ENCODE measurements at places on chromosomes 5 and 9.

- DNase-seq, result no peak
Observed at GRCh38 chr5:72749362-72749997, 67.0 kb upstream of the TNPO1 start.

DNA sequence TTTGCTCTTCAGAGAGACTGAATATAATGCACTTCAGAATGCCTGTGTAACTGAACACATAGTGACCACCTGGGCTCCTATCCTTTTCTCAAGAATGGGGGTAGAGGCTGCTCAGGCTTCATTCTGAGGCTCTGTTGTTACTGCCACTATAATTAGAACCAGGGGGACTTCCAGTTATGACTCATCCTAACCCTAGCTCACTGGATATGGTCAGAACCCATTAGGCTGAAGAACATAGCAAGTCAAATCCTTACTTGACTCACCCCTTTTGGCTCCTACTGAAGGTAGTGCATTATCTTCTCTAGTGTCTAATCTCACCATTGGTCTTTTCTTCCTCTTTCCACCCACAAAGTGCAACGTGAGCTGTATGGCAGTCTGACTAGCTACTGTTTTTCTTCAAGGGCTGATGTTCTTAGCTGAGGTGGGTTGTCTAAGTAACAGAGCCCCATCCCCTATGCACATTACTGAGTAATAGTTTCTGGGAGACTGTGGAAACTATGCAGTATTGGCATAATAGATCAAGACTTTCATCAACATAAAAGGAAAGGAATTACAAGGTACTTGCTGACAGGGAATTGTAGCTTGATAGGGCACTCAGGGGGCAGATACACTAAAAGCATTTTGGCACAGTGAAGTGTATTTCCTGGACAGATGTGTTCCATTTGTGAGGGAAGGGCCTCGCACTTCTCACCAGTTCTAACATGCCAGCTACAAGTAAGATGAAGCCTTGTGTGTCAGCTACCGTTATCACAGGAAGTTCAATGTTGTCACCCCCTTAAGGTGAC is 431.0 kb upstream of the MEF2C start:
- no peak for DNase-seq

- no peak for DNase-seq
Observed at GRCh38 chr9:131759017-131759647, 19.3 kb upstream of the RAPGEF1 start.

DNA sequence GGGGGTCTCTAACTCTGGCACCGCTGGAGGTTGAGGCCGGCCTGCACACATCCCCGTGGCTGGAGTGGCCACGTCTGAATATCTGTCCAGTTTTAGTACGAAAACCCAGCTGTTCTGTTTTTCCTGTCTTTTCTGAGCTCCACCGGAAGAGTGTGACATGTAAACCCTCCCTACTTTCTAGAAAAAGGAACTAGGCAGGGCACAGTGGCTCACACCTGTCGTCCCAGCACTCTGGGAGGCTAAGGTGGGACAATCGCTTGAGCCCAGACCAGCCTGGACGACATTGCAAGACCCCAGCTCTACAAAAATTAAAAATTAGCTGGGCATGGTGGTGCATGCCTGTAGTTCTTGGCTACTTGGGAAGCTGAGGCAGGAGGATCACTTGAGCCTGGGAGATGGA is 8.2 kb upstream of the PHYKPL start:
- DNase-seq, result peak; percentile 43

- no peak for DNase-seq
Observed at GRCh38 chr5:104708027-104708426, 1145.4 kb upstream of the NUDT12 start.

GRCh38 chr5:97918620-97919019 is 735.6 kb upstream of the RIOK2 start:
- DNase-seq, result no peak

DNA sequence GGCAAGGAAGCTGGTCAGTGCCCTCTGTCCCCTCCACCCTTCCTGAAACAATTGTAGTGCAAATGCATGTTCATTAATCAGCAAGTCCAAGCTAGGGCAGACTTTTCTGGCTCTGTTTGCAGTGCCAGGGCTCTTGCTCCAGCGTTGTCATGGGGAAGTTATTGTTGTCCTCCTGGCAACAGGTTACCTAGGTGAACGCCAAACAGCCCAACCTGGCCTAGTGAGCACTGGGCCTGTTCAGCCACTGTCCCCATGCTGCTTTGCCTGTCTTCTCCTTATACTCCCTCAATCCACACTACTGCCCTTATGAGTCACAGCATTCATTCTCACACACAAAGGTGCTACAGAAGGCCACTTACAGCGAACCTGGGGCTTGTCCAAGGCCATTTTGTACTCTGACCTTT is 34.5 kb upstream of the GLIS3 start:
- no peak for DNase-seq

- no peak for DNase-seq
Observed at GRCh38 chr9:98517761-98518160, 191.0 kb downstream of the GABBR2 start.

DNA sequence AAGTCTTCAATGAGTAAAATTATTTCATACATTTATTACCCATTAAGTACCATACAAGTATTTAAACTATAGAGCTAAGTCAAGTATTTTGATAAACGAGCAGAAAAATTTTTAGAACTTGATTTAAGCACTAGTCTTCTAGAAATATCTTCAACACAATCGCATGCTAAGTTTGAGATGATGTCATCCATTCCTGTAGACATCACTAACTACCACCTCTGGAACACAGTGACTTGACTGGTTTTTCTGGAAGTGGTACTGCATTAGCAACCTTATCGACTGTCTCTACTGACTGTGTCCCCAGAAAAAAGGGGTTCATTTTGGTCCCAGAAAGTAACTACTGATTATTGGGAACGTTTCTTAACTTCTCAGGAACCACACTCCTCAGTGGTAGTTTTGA is 69.0 kb downstream of the CDC14B start:
- DNase-seq, result no peak

DNA sequence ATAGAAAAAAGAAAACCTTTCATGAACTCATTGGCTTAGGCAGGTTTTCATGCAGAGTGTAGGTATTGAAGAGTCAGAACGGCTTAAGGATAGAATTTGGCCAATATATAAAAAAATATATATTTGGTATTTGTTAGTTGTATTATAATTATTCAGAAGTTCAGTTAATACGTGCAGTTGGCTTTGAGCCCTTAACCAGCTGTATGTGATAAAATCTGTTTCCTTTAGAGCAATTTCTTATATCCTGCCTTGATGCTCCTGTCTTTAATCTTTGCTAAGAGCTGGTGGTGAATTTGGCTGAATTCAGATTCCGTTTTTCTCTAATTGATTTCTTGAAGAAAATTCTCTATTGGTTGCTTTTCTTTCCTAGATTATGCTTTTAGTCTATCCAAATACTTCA is 3.7 kb downstream of the ANXA1 start:
- DNase-seq, result no peak

GRCh38 chr5:74082512-74083055 is 456.6 kb downstream of the ARHGEF28 start:
- DNase-seq, result no peak

GRCh38 chr5:140317859-140318258 is 15.0 kb upstream of the PFDN1 start:
- DNase-seq, result no peak

- no peak for DNase-seq
Observed at GRCh38 chr5:2779459-2779858, 28.0 kb upstream of the IRX2 start.

GRCh38 chr9:79976257-79977073 is 404.7 kb downstream of the TLE4 start:
- no peak for DNase-seq

DNA sequence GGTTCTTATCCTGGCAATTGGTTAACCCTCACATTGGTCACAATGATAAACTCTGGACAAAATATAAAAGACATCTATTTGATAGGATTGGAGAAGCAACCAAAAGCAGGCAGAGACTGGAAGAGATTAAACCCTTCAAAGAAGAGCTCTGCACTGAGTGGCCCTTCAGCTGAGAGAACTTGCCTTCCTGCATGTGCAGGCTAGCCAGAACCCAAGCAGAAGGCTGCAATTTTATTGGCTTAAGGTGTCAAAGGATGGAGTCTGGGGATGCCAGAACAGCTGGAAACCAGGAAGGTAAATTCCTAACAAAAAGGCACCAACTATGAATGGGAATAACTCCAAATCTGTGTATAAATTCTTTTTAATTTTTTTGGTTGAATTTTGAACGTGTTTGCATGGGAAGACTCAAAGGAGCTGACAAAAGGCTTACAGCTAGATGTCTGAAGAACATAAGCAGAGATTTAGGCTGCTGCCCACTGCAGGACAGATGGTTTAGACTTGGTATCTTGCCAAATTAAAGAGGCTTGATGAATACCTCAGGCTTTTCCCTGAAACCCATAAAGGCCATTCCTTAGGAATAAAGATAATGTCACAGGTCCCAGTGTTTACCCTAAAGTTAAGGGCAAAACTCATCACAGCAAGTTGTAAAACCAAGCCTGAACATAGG is 66.3 kb downstream of the NR2F1 start:
- no peak for DNase-seq

DNA sequence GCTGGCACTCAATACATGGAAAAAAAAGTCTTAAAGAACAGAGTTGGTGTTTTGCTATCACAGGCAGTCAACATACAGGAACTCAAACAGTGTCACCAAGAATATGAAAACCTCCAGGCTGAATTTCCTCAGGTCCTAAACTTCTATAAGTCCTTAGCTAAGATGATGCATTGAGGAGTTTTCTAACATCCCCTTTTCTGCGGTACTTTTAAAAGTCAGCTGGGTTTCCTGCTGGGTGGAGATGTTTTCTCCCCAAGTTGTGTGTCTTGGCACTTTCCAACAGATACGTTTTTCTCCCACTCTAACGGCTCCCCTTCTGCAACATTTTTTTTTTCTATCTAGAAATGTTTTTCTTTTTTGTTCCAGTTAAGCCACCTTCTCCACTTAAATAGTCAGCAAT is 244.8 kb upstream of the HAPLN1 start:
- no peak for DNase-seq

GRCh38 chr9:69919461-69920061 is 98.9 kb downstream of the CFAP95 start:
- no peak for DNase-seq

- no peak for DNase-seq
Observed at GRCh38 chr9:135787317-135787716, 85.3 kb downstream of the KCNT1 start.

- DNase-seq, result no peak
Observed at GRCh38 chr9:121638399-121638798, 13.0 kb upstream of the DAB2IP start.

- no peak for DNase-seq
Observed at GRCh38 chr9:137218754-137219271, 3.2 kb downstream of the RNF208 start.

- DNase-seq, result peak; percentile 75
Observed at GRCh38 chr5:173825215-173825865, 62.8 kb upstream of the CPEB4 start.

GRCh38 chr5:89930591-89931392 is 478.8 kb downstream of the CETN3 start:
- DNase-seq, result no peak

DNA sequence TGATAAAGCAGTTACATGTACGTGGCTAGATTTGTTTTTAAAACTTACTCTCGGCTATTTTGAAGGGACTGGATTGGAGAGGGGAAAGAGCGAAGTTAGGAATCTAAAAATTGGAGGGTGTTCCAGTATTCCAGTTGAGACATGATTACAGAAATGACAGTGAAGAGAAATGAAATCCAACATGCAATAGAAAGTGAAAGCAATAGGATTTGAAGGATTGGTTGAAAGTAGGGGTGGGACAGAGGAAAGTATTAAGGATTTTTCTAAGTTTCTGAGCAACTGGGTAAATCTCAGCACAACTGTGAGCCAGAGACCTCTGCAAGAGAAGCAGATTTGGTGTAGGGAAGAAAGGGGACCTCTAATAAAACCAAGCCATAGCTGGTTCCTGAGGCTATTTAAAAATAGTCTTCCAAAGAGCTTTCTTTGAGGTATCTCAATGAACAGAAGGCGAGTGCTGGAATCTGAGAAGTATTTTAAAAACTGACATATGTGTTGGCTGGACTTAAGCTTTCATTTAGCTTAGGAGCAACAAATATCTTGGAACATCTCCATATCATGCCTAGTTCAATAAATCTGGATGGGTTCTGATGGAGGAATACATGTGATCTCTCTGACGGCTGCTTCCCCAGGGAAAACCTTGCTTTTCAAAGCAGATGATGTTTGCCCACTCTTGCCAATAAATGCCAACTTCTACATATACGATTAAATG is 110.4 kb upstream of the IFNK start:
- DNase-seq, result no peak

GRCh38 chr5:27437594-27438200 is 399.3 kb upstream of the CDH9 start:
- DNase-seq, result no peak

DNA sequence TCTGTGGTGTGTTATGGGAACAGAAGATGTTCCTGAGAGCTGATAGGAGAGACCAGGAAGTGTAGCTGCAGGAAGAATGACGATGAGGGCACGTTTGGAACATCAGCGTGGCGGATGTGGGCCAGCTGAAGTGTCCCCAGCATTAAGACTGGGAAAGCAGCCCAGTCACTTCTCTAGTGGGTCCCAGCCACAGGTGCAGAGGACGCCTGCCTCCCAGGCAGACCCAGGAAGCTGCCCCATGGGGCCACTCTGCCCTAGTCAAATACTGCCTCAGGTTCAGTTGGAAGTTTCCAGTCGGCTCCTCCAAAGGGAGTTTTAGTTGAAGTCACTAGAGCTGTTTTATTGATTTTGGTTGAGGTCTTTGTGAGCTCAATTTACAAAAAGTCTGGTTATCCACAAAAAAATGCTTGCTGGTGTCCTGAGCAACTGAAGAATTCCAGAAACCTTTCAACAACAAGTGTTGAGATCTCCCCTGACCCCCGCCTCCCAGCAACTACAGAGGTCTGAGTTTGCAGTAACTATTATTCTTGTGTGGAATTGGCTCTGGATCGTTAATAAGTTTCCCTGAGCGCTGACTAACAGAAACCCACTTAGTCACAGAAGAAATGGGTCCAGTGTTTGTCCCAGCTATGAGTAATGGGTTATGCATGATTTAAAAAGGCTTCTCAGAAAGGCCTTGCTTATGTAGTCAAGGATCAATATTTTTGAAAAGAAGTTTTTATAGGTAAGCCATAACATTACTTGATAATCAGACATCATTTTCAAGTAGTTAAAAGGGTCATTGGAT is 294.1 kb downstream of the FANCC start:
- DNase-seq, result peak; percentile 62

GRCh38 chr5:96823900-96824380 is 16.2 kb upstream of the ERAP1 start:
- no peak for DNase-seq

DNA sequence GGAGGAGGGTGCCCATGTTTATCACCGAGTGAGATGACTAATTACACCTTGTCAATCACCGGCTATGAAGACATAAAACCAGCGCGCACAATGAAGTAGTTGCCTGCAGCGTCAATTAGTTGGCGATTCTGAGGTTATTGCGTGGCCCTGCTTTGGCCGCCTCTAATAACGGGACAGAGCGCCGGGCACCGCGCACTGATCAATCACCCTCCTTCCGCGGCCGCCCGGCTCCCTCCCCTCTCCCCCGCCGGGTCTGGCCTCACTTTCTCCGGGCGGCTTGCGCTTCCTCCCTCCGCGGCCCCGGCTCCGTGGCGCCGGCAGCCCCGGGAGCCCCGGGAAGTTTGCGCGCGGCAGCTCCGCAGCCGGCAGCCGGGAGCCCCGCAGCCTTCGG is 3.3 kb upstream of the LHX2 start:
- no peak for DNase-seq

GRCh38 chr9:135078361-135078821 is 9.1 kb upstream of the OLFM1 start:
- no peak for DNase-seq
